Activated CD4-positive, alpha-beta T cell treated with anti-CD3 and anti-CD28 coated beads, Interleukin-2, amount 10 ng/mL, durations not matched to agents 24 days and 14 days (primary cell): ENCODE measurements at places on chromosomes 7 and 10. TPM values are rescaled to one million over a fixed set of nuclear protein-coding genes. Genes with fewer than 3 reads are reported as not detected.
A peak's percentile ranks its signal among the peaks of the same experiment; 100 is the strongest.

Gene MOGAT3
- not detected in 2 replicates for total RNA-seq

Gene CLCN1
- total RNA-seq: not detected in 2 replicates

Gene HOXA5
- not detected in 2 replicates for total RNA-seq

- no peaks in the 10 kb centered on the region for H3K4me1 ChIP-seq
- H3K27ac ChIP-seq: no peak overlapping the region
These were observed 662.9 kb downstream of the CCSER2 start for GRCh38 chr10:84991301-84991700.

GRCh38 chr10:50572017-50572491 is 51.7 kb downstream of the SGMS1 start:
- no peak overlapping the region for H3K4me3 ChIP-seq
- DNase-seq: no peak
- peaks cover 3% of the 10 kb centered on the region for H3K36me3 ChIP-seq
- H3K4me1 ChIP-seq: peaks cover 11% of the 10 kb centered on the region
- H3K27me3 ChIP-seq: no peaks in the 10 kb centered on the region
- H3K27ac ChIP-seq: no peak overlapping the region

DNA sequence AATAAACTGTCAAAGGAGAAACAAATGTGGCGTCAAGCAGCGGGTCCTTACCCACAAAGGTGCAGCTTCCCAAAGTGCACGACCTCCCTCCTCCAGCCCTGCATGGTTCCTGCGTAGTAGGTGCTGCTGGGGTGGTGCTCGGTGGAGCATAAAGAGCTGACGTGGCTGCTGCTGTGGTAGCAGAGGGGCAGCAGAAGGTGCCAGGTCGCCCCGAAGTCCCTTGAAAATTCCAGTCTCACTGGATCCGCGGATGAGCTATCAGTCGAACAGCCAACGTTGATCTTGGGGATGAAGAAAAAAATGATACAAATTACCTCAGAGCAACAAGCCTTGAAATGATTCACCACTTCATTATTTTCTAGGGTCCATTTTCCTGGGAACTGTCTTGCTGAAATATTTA is 105.0 kb upstream of the SLC26A5 start:
- H3K4me1 ChIP-seq: no peaks in the 10 kb centered on the region
- peaks cover 7% of the 10 kb centered on the region for H3K27me3 ChIP-seq
- H3K36me3 ChIP-seq: no peaks in the 10 kb centered on the region
- H3K27ac ChIP-seq: no peak overlapping the region
- no peak overlapping the region for H3K4me3 ChIP-seq

- no peaks in the 10 kb centered on the region for H3K4me1 ChIP-seq
- H3K4me3 ChIP-seq: no peak overlapping the region
- no peak overlapping the region for H3K27ac ChIP-seq
- H3K27me3 ChIP-seq: no peaks in the 10 kb centered on the region
- no peaks in the 10 kb centered on the region for H3K36me3 ChIP-seq
- DNase-seq: no peak
These were observed 266.5 kb upstream of the HGF start for GRCh38 chr7:82036146-82036886.

- H3K4me3 ChIP-seq: no peak overlapping the region
- no peak for DNase-seq
- no peaks in the 10 kb centered on the region for H3K4me1 ChIP-seq
- no peaks in the 10 kb centered on the region for H3K27me3 ChIP-seq
- no peak overlapping the region for H3K27ac ChIP-seq
These were observed 151.3 kb upstream of the BMPER start for GRCh38 chr7:33753881-33754525.

- peak; percentile 85 for DNase-seq
- H3K27me3 ChIP-seq: no peaks in the 10 kb centered on the region
- H3K27ac ChIP-seq: peak overlapping the region; percentile 88
These were observed 4.4 kb downstream of the BAG3 start for GRCh38 chr10:119655566-119656001.

- H3K4me3 ChIP-seq: no peak overlapping the region
- no peak overlapping the region for H3K27ac ChIP-seq
- H3K27me3 ChIP-seq: peaks cover 22% of the 10 kb centered on the region
- DNase-seq: no peak
- H3K36me3 ChIP-seq: no peaks in the 10 kb centered on the region
These were observed 12.9 kb upstream of the C10orf88 start for GRCh38 chr10:122966879-122967278.

DNA sequence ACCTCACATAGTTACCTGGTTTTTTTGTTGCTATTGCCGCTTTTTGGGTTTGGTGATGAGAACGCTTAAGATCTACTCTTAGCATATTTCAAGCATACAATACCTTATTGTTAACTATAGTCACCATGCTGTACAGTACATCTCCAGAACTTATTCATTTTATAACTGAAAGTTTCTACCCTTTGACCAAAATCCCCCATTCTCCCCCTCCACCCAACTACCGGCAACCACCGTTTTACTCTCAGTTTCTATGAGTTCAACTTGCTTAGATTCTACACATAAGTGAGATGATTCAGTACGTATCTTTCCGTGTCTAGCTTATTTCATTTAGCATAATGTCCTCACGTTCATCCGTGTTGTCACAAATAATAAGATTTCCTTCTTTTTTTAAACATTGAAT is 86.7 kb upstream of the IL6 start:
- H3K4me1 ChIP-seq: peaks cover 10% of the 10 kb centered on the region
- peaks cover 8% of the 10 kb centered on the region for H3K36me3 ChIP-seq
- no peak overlapping the region for H3K4me3 ChIP-seq
- peak; percentile 74 for DNase-seq

- no peaks in the 10 kb centered on the region for H3K27me3 ChIP-seq
- DNase-seq: no peak
- H3K27ac ChIP-seq: no peak overlapping the region
- H3K4me3 ChIP-seq: no peak overlapping the region
- no peaks in the 10 kb centered on the region for H3K4me1 ChIP-seq
These were observed 22.6 kb upstream of the CNPY1 start for GRCh38 chr7:155568842-155569494.

- H3K4me3 ChIP-seq: no peak overlapping the region
- H3K27me3 ChIP-seq: peaks cover 42% of the 10 kb centered on the region
These were observed 21.3 kb downstream of the MKX start for GRCh38 chr10:27724287-27724686.

GRCh38 chr10:10126218-10126617 is 891.5 kb upstream of the CELF2 start:
- H3K4me3 ChIP-seq: no peak overlapping the region
- H3K36me3 ChIP-seq: no peaks in the 10 kb centered on the region
- no peak overlapping the region for H3K27ac ChIP-seq
- DNase-seq: no peak
- no peaks in the 10 kb centered on the region for H3K4me1 ChIP-seq
- H3K27me3 ChIP-seq: peaks cover 2% of the 10 kb centered on the region

GRCh38 chr7:85565276-85565675 is 378.4 kb upstream of the SEMA3D start:
- H3K4me3 ChIP-seq: no peak overlapping the region
- H3K27ac ChIP-seq: no peak overlapping the region
- no peaks in the 10 kb centered on the region for H3K36me3 ChIP-seq
- DNase-seq: no peak
- H3K4me1 ChIP-seq: no peaks in the 10 kb centered on the region
- H3K27me3 ChIP-seq: no peaks in the 10 kb centered on the region

DNA sequence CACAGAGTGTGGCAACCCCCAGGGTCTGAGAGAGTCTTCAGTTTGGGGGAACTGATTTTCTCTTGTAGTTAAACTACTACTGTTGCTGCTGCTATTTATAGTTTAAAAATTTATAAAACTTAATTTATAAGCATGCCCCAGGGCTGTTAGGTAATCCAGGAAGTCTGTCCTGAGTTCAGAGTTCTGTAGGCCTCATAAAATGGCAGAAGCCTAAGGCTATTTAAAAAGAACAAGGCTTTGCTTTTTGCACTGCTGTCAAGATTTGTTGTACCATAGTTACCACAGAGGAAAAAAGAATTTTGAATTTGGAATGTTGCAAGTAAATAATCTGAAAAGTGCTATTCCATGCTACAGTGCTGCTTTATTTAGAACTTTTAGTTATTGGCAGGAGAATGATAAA is 66.1 kb downstream of the AGK start:
- H3K4me3 ChIP-seq: no peak overlapping the region
- DNase-seq: no peak
- H3K27me3 ChIP-seq: no peaks in the 10 kb centered on the region
- peaks cover 48% of the 10 kb centered on the region for H3K36me3 ChIP-seq
- H3K4me1 ChIP-seq: peaks cover 3% of the 10 kb centered on the region
- no peak overlapping the region for H3K27ac ChIP-seq

GRCh38 chr7:158239290-158239981 is 348.2 kb downstream of the PTPRN2 start:
- H3K36me3 ChIP-seq: no peaks in the 10 kb centered on the region
- DNase-seq: peak; percentile 29
- H3K4me1 ChIP-seq: no peaks in the 10 kb centered on the region
- no peak overlapping the region for H3K27ac ChIP-seq
- no peaks in the 10 kb centered on the region for H3K27me3 ChIP-seq

- H3K27ac ChIP-seq: no peak overlapping the region
- DNase-seq: no peak
- no peak overlapping the region for H3K4me3 ChIP-seq
- H3K36me3 ChIP-seq: peaks cover 22% of the 10 kb centered on the region
- H3K4me1 ChIP-seq: peaks cover 29% of the 10 kb centered on the region
These were observed 59.0 kb downstream of the GNA12 start for GRCh38 chr7:2785071-2785500.

- H3K27me3 ChIP-seq: peaks cover 72% of the 10 kb centered on the region
- no peak overlapping the region for H3K4me3 ChIP-seq
- H3K36me3 ChIP-seq: peaks cover 10% of the 10 kb centered on the region
- peaks cover 20% of the 10 kb centered on the region for H3K4me1 ChIP-seq
- peak overlapping the region; percentile 62 for H3K27ac ChIP-seq
- no peak for DNase-seq
These were observed 2.4 kb upstream of the HMX2 start for GRCh38 chr10:123145542-123146012.

DNA sequence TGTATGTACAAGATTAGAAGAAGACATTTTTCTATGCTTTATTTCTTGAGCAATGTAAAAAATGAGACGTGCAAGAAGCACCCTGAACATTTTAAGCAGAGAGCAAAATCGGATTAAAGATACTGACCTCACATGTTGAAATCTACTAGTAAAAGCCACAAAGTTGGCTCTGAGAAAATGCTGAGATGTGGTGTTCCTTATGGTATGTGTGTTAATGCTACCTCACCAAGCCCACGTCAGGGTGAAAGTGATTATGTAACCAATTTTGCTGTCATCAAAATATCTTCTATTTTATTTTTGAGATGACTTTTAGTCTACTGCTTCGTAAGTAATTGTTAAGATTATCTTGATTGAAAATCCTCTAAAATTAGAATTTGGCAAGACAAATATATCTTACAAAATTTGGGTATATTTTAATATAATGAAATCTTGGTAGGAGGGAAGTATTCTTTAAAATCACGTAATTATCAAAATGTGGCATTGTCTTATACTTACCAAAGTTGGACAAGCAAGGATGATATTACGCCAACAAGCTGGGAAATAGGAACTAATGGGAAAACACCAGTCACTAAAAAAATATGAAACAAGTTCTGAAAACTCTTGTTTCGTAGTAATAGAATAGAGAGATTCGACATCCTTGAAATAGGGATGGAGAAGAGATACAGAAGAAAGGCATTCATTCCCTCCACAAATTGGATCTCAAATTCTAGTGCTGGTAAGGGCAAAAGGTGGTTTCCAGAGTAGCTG is 5.8 kb downstream of the ADO start:
- H3K36me3 ChIP-seq: peaks cover 88% of the 10 kb centered on the region
- H3K4me3 ChIP-seq: peak overlapping the region; percentile 97
- H3K4me1 ChIP-seq: peaks cover 68% of the 10 kb centered on the region
- H3K27me3 ChIP-seq: peaks cover 1% of the 10 kb centered on the region
- no peak for DNase-seq
- H3K27ac ChIP-seq: peak overlapping the region; percentile 100

- H3K4me3 ChIP-seq: no peak overlapping the region
- DNase-seq: no peak
- no peaks in the 10 kb centered on the region for H3K4me1 ChIP-seq
- no peaks in the 10 kb centered on the region for H3K27me3 ChIP-seq
- no peak overlapping the region for H3K27ac ChIP-seq
These were observed 110.5 kb downstream of the FANK1 start for GRCh38 chr10:126006906-126007305.

- DNase-seq: no peak
- no peaks in the 10 kb centered on the region for H3K36me3 ChIP-seq
- no peaks in the 10 kb centered on the region for H3K4me1 ChIP-seq
- peaks cover 35% of the 10 kb centered on the region for H3K27me3 ChIP-seq
- no peak overlapping the region for H3K4me3 ChIP-seq
These were observed 7.2 kb downstream of the ITIH5 start for GRCh38 chr10:7659560-7659959.

- no peak overlapping the region for H3K27ac ChIP-seq
- peaks cover 3% of the 10 kb centered on the region for H3K27me3 ChIP-seq
- DNase-seq: no peak
- no peak overlapping the region for H3K4me3 ChIP-seq
- H3K4me1 ChIP-seq: peaks cover 20% of the 10 kb centered on the region
- H3K36me3 ChIP-seq: no peaks in the 10 kb centered on the region
These were observed 23.9 kb upstream of the AGFG2 start for GRCh38 chr7:100515072-100515532.

GRCh38 chr7:37369906-37370305 is 78.8 kb downstream of the ELMO1 start:
- H3K36me3 ChIP-seq: peaks cover 14% of the 10 kb centered on the region
- H3K4me1 ChIP-seq: peaks cover 24% of the 10 kb centered on the region
- DNase-seq: no peak
- no peaks in the 10 kb centered on the region for H3K27me3 ChIP-seq

DNA sequence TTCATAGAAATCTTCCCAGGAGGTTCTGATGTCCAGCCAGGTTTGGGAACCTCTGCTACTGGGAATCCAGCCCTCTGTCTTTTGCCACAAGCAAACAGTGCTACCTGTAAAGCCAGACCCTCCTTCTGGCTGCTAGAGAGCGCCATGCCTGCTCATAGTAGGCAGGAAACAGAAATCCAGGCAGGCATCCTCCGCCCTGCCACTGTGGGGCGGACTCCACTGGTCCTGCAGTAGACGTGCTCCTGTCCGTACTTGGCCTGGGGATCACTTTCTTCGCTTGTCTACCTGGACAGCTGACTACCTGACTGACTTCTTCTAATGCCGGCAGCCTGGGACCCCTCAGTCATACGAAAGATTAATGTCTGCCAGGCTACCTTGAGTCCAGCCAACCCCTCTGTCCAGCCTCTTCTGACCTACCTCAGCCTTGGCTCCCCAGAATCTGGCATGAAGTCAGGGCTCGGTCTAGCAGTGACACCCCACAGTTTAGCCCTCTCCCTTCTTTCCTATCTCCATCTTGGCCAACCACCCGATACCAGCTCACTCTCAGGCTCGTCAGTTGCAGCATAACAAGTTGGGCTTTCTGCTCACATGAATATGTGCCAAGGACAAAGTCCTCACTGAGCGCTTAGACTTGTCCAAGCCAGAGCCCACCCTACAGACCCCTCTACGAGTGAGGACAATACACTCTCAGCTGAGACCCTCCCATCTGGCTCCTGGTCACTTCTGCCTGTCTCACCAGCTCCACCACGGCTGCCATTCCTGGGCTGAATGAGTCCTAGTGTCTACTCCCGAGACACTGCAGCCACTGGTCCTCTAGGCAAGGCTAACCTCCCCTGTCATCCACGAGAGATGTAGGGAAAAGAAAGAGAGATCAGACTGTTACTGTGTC is 43.9 kb upstream of the OPALIN start:
- H3K36me3 ChIP-seq: no peaks in the 10 kb centered on the region
- no peak overlapping the region for H3K27ac ChIP-seq
- H3K27me3 ChIP-seq: peaks cover 28% of the 10 kb centered on the region
